MCF 10A (cell line): ENCODE measurements at places on chromosomes 6 and 20. TPM values are rescaled to one million over a fixed set of nuclear protein-coding genes. Genes with fewer than 3 reads are reported as not detected.
A peak's percentile ranks its signal among the peaks of the same experiment; 100 is the strongest.

GRCh38 chr6:26500102-26500501 lies at the start of gene BTN1A1:
Gene BTN1A1, plus strand, starts transcription at chr6:26500303. Its CDS starts 984 bp downstream, at chr6:26501287.
- no peak within 1 kb of the TSS for H3K4me3 ChIP-seq
- no peaks in the 10 kb centered on the region for H3K36me3 ChIP-seq
- no peaks in the 10 kb centered on the region for H3K27me3 ChIP-seq
- no peak within 1 kb of the TSS for H3K27ac ChIP-seq
- no peaks in the 10 kb centered on the region for H3K4me1 ChIP-seq
- DNase-seq: no peak

- no peak overlapping the region for H3K27ac ChIP-seq
- no peak overlapping the region for H3K4me3 ChIP-seq
- H3K4me1 ChIP-seq: peaks cover 10% of the 10 kb centered on the region
- H3K36me3 ChIP-seq: no peaks in the 10 kb centered on the region
Observed at GRCh38 chr6:149915970-149916865, 6.7 kb downstream of the RAET1G start.

TINAG gene
- not detected in 2 replicates for total RNA-seq

HLA-DOA gene
- not detected in 2 replicates for total RNA-seq

- no peak overlapping the region for H3K4me3 ChIP-seq
- no peak for DNase-seq
- H3K36me3 ChIP-seq: no peaks in the 10 kb centered on the region
- H3K27me3 ChIP-seq: peaks cover 72% of the 10 kb centered on the region
- H3K4me1 ChIP-seq: no peaks in the 10 kb centered on the region
Observed at GRCh38 chr6:99709062-99709461, 102.4 kb downstream of the PRDM13 start.

DNA sequence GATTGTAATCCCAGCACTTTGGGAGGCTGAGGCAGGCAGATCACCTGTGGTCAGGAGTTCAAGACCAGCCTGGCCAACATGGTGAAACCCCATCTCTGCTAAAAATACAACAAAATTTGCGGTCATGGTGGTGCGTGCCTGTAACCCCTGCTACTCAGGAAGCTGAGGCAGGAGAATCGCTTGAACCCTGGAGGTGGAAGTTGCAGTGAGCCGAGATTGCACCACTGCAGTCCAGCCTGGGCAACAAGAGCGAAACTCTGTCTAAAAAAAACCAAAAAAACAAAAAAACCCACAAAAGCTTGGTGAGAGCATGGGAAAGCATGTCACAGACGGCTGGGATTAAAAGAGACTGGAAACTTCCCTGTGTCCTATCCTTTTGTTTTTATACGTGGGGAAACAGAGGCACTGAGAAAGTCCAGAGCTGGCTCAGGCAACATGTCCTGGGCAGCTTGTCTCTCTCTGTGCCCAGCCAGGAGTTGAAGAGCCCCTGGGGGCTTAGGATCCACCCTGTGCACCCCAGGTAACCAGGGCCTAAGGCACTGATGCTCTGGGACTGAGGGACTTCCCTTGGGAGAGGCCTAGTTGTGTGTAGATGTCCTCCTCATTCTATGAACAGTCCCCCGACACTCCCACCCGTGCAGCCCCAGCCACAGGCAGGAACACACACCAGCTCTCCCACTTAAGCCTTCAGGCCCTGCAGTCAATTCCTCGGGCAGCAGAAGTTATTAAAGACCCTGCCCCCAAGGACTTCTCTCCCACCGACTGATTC lies 16.0 kb downstream of the CD40 start:
- peaks cover 23% of the 10 kb centered on the region for H3K27me3 ChIP-seq
- H3K27ac ChIP-seq: peak overlapping the region; percentile 41
- no peaks in the 10 kb centered on the region for H3K36me3 ChIP-seq
- H3K4me3 ChIP-seq: no peak overlapping the region
- no peak for DNase-seq

GRCh38 chr6:107819964-107820337 lies 4.2 kb downstream of the SCML4 start:
- peak; percentile 74 for DNase-seq
- H3K27ac ChIP-seq: peak overlapping the region; percentile 73
- peaks cover 32% of the 10 kb centered on the region for H3K4me1 ChIP-seq
- no peaks in the 10 kb centered on the region for H3K27me3 ChIP-seq
- H3K4me3 ChIP-seq: peak overlapping the region; percentile 69
- H3K36me3 ChIP-seq: no peaks in the 10 kb centered on the region

DNA sequence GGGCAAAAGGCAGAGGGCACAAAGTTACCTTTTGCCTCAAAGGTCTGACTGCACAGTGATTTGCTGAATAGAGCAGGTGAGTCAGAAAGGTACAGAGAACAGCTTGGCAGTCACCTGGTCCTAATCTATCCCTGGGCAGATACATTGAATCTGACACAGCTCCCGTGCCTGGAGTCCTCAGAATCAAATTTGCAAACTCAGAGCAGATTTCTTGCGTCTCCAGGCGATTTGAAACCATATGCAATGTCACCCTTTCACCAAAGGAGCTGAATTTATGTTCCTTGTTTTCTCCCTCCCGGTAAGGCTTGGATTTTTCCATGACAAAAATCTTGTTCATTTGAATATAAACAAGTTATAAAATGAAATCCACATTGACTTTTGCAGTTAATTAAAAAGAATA lies 81.6 kb upstream of the SNAP25 start:
- DNase-seq: no peak
- no peaks in the 10 kb centered on the region for H3K36me3 ChIP-seq
- H3K27me3 ChIP-seq: peaks cover 55% of the 10 kb centered on the region
- peaks cover 10% of the 10 kb centered on the region for H3K4me1 ChIP-seq
- H3K4me3 ChIP-seq: no peak overlapping the region

DNA sequence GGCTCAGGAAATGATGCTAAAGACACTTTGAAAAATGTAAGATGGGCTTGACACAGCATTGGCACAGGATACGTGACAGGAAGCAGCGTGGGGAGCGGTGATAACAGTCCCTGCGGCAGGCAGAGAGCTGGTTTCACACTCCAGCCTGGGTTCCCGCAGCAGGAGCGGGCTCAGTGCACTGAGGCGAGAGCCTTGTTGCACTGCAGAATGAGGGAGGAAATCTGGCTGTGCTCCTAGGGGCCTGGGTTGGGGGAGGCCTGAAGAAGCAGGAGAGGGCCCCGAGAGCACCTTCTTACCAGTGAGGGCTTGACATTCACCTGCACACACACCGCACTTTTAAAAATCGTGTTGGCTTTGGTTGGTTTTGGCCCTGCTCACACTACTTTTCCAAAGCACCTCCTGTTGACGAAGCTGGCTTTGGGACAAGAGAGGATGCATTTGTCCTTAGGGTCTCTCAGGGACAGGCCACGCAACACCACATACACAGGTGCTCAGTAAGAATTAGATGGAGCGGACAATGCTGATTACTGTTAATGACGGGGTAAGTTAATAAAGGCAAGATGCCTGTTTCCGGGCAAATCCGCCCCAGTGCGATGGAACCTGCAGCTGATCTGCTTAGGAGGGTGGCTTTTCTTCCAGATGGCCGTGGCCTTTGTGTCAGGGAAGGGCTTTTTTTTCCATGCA lies 49.4 kb upstream of the ARMC2 start:
- H3K27ac ChIP-seq: no peak overlapping the region
- no peaks in the 10 kb centered on the region for H3K27me3 ChIP-seq
- DNase-seq: no peak
- H3K4me1 ChIP-seq: no peaks in the 10 kb centered on the region
- H3K4me3 ChIP-seq: no peak overlapping the region

CALHM4 gene
- not detected in 2 replicates for total RNA-seq

MCHR2 gene
- total RNA-seq: not detected in 2 replicates

WFDC10B gene
- not detected in 2 replicates for total RNA-seq

GRCh38 chr6:25237579-25237978 lies 41.6 kb upstream of the CARMIL1 start:
- no peak overlapping the region for H3K27ac ChIP-seq
- no peak for DNase-seq
- H3K4me1 ChIP-seq: no peaks in the 10 kb centered on the region
- H3K27me3 ChIP-seq: no peaks in the 10 kb centered on the region
- no peak overlapping the region for H3K4me3 ChIP-seq
- no peaks in the 10 kb centered on the region for H3K36me3 ChIP-seq

TRIM31 gene
- total RNA-seq: not detected in 2 replicates

DNA sequence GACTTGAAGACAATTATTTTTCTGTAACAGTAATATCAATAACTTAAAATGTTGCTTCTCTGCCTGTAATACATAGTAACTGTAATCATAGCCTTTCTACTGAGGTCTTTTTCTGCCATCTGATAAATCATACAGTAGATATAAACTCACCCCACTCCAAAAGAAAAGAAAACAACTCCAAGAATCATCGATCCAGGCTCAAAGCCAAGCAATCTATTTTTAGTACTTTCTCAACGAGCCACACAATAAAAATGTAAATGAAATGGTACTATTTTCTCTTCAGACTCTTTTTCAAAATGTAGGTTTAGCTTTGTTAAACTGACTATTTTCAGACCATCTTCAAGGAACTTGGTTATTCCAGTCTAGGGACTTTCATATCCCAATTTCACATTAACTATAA lies 493.3 kb downstream of the ADGRB3 start:
- H3K36me3 ChIP-seq: no peaks in the 10 kb centered on the region
- no peak overlapping the region for H3K27ac ChIP-seq
- no peaks in the 10 kb centered on the region for H3K4me1 ChIP-seq
- DNase-seq: no peak
- H3K27me3 ChIP-seq: peaks cover 37% of the 10 kb centered on the region
- H3K4me3 ChIP-seq: no peak overlapping the region

GRCh38 chr20:52497731-52498130 lies 306.2 kb upstream of the ZFP64 start:
- no peak overlapping the region for H3K27ac ChIP-seq
- DNase-seq: no peak
- no peaks in the 10 kb centered on the region for H3K27me3 ChIP-seq
- no peak overlapping the region for H3K4me3 ChIP-seq

GRCh38 chr6:28809947-28810658 lies 113.7 kb downstream of the TRIM27 start:
- peaks cover 6% of the 10 kb centered on the region for H3K4me1 ChIP-seq
- peak; percentile 30 for DNase-seq
- H3K27ac ChIP-seq: no peak overlapping the region
- H3K36me3 ChIP-seq: peaks cover 13% of the 10 kb centered on the region
- peak overlapping the region; percentile 75 for H3K4me3 ChIP-seq

PLG gene
- not detected in 2 replicates for total RNA-seq

GGTLC1 gene
- not detected in 2 replicates for total RNA-seq

SLC4A11 gene
- 4.1 and 5.7 TPM in 2 replicates for total RNA-seq

GRCh38 chr20:2279253-2279779 lies 16.5 kb upstream of the TGM3 start:
- no peak for DNase-seq
- H3K27me3 ChIP-seq: peaks cover 41% of the 10 kb centered on the region
- no peaks in the 10 kb centered on the region for H3K36me3 ChIP-seq
- no peaks in the 10 kb centered on the region for H3K4me1 ChIP-seq
- no peak overlapping the region for H3K4me3 ChIP-seq

GRCh38 chr6:136764517-136764993 lies 27.7 kb downstream of the MAP3K5 start:
- H3K4me1 ChIP-seq: peaks cover 32% of the 10 kb centered on the region
- H3K27me3 ChIP-seq: no peaks in the 10 kb centered on the region
- no peaks in the 10 kb centered on the region for H3K36me3 ChIP-seq
- H3K27ac ChIP-seq: no peak overlapping the region

ZSCAN23 gene
- 3.0 and 4.7 TPM in 2 replicates for total RNA-seq

BICRAL gene
- total RNA-seq: 8.4 and 9.8 TPM in 2 replicates

DNA sequence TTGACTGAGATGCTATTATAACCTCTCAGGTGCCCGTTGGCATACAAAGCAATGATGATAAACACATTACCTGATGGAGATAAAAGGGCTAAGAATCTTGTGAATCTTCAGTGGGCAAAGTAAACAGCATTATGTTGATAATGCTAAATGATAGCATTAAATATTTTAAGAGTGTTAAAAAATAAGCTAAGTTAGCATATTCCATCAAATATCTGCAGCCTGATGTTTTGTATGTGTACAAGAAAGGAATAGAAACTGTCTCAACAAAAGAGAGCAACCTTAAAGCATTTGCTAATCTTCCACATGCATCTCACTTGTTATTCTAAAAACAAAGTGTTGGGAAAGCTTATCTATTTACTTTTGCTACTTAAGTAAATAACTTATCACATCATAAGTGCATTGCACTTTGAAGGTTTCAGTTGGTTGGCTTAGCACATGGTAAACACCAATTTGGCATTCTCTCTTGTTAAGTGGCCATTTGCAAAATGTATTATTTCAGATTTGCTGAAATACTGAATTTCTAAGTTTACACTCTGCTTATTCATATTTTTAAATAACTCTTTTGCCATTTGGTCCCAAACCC lies 151.6 kb downstream of the SYNDIG1 start:
- no peak for DNase-seq
- H3K27me3 ChIP-seq: no peaks in the 10 kb centered on the region
- H3K36me3 ChIP-seq: no peaks in the 10 kb centered on the region
- no peak overlapping the region for H3K4me3 ChIP-seq
